ENCODE measurements at places on chromosomes 6 and 20.

GRCh38 chr6:95321126-95321525 is 256.2 kb upstream of the MANEA start:
- DNase-seq = no peak

- no peak for DNase-seq
These were observed 17.2 kb downstream of the ARFGEF2 start for GRCh38 chr20:48938670-48939069.

GRCh38 chr6:129264480-129265045 is 381.6 kb downstream of the LAMA2 start:
- DNase-seq = no peak

GRCh38 chr20:2133318-2134183 is 31.9 kb downstream of the STK35 start:
- DNase-seq = no peak

GRCh38 chr6:4908062-4908461 is 95.8 kb downstream of the RPP40 start:
- DNase-seq = no peak

DNA sequence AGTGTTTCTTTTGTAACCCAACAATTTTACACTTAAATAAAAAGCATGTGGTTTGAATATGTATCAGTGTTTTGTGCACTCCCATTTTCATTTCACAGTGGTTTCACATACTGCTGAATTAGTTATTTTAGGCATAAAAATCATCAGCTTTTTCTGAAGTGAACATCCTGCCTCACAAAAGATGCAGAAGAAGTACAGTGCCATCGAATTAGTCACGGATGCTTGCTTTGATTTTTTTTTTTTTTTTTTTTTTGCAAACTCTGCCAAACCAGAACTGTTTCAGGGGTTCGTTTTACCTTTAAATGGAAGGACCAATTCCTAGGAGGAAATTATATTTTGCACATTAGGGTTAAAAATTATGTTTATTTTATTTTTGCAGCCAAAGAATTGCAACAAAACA is 158.6 kb downstream of the RPS12 start:
- no peak for DNase-seq

GRCh38 chr6:4359108-4359730 is 223.8 kb upstream of the ECI2 start:
- no peak for DNase-seq

GRCh38 chr6:139334806-139335446 is 39.5 kb downstream of the CITED2 start:
- DNase-seq = peak; percentile 35

DNA sequence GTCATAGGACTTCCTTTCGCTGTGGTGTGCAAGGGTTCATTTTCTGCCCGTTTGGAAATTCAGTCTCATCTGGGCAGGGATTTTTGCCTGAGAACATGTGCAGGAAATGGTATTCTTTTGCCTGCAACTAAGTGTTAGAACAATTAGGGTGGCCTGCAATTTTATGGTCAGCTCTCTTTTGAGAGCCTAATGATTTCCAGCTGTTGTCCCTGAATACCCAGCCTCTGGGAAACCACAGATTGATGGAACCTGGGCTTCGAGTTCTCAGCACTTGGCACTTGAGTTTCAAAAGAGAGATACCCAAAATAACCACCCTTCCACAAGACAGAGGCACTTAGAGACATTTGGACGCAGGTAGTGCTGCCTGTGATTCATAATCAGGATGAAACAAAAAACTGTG is 217.2 kb upstream of the FOXA2 start:
- DNase-seq = no peak

GRCh38 chr6:16256781-16257180 is 18.4 kb downstream of the GMPR start:
- DNase-seq = no peak

DNA sequence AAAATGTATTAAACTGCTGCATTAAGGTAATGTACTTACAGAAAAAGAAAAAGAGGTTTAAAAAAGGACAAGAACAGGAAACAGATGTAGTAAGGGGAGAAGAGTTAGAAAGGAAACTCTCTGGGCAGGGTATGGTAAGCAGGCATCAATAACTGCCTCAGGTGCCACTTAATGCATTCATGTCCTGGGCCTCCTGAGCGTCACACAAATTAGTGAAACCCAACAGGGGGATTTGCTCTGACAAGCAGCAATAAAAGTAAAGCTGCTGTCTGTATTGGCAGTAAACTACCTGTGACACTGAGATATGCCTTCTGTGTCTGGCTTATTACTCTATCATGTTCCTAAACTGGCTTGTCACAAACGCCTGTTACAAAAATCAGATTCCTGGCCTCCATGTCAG is 1.5 kb upstream of the EFHC1 start:
- DNase-seq = no peak

- DNase-seq = no peak
These were observed 47.2 kb downstream of the KIF13A start for GRCh38 chr6:17940151-17940792.

- DNase-seq = no peak
These were observed 15.3 kb upstream of the BPIFB1 start for GRCh38 chr20:33267701-33268100.

DNA sequence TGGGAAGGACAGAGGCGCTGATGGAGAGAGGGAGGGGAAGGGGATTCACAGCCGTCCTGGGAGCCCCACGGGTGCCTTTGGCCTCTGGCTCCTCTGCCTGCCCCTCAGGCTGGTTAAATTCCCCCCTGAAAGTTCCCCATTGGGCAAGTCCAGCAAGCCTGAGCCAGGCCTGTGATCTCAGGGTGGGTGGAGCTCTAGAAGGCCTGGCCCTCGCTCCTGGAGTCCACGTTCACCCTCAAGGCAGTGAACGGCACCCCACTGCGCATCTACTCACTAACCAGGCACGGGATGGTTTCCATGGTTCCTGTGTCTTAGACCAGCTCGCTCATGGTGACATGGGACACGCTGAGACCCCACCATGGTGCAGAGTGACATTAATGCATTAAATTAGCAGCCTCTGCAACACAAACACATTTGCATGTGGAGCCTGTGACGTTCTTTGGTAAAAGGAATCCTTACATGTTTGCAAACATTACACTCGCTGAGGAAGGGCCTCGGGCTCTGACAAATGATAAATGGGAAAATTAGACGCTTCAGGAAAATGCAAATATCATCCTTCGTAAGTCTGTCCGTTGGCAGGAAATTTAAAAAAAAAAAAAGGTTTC is 452.7 kb downstream of the PREX1 start:
- DNase-seq = no peak

DNA sequence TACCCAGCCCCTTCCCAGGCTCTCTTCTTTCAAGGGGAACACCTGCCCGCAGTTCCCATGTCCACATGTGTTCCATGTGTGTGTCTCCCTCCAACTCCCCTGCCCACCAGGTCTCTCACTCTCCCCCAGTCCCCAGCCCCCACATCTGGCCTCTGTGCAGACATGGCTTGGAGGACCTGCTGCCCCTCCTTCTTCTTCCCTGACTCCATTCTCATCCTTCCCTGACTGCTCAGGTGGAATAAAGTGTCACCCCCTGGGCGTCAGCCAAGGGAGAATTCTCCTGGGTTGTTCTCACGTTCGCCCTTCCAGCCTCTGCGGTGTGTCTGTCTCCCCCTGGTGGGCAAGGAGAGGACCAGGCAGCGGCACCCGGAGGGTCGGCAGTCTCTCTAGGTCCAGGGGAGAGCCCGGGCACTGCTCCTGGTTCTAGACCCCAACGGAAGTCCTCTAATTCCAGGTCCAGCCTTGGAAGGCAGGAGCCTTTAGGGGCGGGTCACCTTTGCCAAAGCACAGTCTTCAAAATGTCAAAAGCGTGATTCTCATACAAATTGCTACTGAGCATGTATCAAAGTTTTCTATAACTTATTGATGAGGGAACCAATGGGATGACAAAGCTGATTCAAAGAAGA is 50.5 kb downstream of the EBF4 start:
- DNase-seq = peak; percentile 20

DNA sequence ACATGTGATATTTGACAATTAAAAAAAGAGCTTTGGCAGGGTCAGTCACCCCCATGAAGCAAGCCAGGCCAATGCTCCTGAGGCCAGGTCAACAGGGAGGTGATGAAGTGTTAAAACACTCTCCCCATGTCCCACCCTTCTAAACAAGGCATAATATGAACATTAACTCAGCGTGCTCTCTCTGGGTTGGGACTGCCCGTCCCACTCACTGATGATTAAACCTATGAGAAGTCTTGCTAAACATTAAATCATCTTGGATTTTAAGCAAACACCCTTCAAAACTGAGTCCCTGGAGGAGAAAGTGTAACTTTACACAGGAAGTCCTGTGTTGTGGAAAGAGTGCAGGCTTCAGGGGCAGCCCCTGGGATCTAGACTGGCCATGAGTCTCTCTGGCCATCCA is 558.5 kb downstream of the CD83 start:
- DNase-seq = no peak

DNA sequence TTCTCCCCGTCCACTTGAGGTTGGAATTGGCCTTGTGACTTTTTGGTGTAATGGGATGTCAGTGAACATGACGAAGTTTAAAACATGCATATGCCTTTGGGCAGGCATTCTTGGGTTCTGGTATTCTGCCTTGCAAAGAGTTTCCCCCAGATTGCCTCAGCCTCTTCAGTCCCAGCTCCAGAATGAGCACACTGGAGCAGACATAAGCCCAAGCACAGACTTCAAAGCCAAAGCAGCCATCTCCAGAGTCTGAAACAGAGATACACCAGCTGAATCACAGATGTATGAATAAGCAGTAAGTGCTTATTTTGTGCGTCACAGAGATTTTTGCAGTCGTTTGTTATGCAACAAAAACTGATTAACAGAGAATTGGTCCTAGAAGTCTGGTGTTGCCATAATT is 546.0 kb downstream of the FRK start:
- DNase-seq = no peak

- no peak for DNase-seq
These were observed 98.1 kb downstream of the RNGTT start for GRCh38 chr6:88865275-88865674.

- peak; percentile 26 for DNase-seq
These were observed 186.3 kb downstream of the ADGB start for GRCh38 chr6:146785001-146785585.

- no peak for DNase-seq
These were observed 3.5 kb downstream of the RBM39 start for GRCh38 chr20:35738410-35739179.

DNA sequence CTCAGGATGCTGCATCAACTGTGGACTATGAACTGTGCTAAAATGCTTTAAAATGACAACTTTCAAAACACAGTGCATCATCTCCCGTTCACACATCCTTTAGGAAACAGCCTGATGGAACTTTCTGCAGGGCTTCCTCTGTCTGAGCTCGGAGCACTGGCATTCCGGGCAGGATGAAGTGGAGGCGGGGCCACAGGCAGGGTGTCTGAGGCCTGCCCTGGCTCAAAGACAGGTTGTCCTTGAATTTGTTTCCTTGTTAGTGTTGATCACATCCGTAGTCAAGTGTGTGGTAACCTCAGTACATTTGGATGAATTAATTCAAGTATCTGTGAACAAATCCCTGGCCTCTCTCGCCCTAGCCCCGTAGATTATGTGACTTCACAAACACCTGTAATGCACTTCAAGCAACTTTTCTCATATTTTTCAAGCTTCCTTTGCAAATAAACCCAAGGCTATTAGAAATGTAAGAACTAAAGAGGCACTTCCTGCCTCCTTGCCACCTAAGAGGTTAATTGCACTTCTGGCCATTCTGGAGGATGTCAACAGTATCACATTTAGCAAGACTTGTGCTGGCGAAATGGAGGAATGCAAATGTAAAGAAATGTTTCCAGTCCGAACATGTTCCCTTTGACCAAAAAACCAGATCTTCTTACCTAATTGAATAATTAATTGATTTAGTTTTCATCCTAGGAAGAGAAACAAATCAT is 3.1 kb downstream of the CD93 start:
- DNase-seq = no peak

DNA sequence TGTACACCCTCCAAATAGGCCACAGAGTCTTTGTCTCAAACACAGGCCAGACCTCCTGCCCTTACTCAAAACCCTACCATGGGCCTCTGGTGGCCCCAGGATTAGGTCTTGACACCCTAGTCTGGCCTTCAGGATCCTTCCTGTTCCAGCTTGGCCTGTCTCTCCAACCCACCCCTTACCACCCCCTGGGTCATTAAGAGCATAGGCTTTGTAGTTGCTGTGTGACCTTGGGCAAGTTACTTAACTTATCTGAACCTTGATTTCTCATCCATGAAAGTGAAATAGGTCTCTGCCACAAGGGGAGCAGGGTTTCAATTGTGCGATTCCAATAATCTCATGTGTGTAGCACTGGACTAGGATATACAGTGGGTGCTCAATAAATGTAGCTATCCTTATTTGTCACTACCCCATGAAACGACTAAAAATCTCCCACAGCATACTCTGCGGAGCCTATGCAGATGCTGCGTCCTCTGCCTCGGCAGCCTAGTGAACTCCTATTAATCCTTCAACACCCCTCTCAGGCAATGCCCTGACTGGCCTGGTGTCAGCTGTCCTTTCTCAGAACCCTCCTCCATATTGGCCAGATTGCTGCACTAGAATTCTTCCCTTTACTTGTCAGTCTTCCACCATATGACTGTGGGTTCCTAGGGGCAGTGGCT is 39.7 kb upstream of the NOL4L start:
- DNase-seq = no peak

DNA sequence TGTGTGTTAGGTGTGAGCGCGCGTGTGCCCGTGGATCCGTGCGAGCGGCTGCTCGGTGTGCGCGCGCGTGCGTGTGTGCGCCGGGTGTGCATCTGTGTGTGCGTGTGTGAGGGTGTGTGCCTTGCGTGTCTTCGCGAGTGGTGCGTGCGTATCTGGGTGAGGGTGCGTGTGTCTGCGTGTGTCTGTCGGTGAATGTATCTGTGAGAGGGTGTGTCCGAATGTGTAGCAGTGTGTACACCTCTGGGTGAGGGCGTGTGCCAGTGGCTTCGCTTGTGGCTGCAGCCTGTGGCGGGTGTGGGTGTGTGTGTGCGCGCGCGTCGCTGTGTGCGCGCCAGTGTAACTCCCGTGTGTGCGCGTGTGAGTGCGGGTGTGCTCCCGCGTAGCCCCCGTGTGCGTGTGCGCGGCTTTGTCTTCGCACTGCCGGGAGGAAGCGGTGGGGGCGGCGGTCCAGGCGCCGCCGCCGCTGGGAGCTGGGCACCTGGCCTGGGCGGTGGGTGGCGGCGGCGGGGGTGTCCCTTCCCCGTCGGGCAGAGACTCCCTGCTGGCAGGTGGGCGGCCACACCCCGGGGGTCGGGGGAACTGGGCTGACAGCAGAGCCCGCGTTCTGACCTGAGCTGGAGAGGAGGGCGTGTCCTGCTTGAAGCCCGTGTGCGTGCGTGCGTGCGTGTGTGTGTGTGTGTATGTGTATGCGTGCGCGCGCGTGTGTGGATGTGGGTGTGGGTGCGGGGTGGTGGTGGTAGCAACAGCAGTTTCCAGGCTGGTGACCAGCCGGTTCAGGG is 61.3 kb upstream of the EPB41L1 start:
- no peak for DNase-seq

All from HS-27A (cell line).